ENCODE measurements at places on chromosomes 4 and X.
A peak's percentile ranks its signal among the peaks of the same experiment; 100 is the strongest.

- no peak for DNase-seq
Measured at GRCh38 chr4:25813448-25814106, 49.2 kb downstream of the SEL1L3 start.

DNA sequence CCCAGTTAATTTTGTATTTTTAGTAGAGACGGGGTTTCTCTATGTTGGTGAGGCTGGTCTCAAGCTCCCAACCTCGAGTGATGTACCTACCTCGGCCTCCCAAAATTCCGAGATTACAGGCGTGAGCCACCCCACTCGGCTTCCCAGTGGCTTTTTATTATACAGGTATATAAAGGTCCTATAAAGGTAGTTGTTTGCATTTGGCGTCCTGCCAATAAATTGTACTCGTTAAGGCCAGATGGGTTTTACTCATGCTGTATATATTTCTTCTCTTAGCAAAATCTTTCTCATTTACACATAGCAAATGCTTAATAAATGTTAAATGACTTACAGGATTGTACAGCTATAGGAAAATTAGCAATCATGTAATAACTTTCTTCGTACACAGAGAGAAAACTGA is 6.9 kb downstream of the SHROOM3 start:
- no peak for DNase-seq

DNA sequence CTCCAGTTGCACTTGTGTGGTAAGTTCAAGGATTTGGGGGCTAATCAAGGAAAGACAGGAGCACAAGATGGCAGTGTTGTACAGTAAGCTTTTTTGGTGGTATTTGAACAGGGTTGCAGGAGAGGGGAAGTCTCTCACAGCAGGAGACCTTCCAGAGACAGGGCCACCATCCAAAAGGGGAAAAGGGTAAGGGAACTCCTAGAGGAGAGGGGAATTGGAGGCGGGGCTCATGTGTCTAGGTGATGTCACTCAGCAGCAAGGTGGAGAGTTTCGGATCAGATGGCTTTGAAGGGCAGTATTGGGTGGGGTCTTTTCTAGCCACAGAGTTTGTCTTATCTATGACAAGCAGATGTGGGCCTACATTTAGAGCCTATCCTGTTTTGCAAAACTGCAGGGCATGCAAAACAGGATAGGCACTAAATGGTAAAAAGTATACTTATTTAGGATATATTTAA is 13.4 kb upstream of the RNF175 start:
- DNase-seq = no peak

DNA sequence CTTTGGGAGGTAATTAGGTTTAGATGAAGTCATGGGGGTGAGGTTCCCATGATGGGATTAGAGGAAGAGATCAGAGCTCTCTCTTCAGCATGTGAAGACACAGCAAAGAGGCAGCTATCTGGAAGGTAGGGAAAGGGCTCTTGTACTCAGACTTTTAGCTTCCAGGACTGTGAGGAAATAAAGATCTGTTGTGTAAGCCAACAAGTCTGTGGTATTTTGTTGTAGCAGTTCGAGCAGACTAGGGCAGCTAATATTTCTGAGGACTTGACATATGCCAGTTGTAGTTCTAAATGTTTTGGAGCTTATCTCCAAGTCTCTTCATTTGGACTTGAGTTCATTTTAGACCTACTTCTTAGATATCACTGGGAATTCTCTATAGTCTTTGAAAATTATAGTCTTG is 137.3 kb upstream of the PDE5A start:
- no peak for DNase-seq

GRCh38 chr4:143986180-143986579 is 33.0 kb downstream of the GYPB start:
- no peak for DNase-seq

- DNase-seq = no peak
Measured at GRCh38 chr4:52091801-52092200, 40.7 kb downstream of the SPATA18 start.

DNA sequence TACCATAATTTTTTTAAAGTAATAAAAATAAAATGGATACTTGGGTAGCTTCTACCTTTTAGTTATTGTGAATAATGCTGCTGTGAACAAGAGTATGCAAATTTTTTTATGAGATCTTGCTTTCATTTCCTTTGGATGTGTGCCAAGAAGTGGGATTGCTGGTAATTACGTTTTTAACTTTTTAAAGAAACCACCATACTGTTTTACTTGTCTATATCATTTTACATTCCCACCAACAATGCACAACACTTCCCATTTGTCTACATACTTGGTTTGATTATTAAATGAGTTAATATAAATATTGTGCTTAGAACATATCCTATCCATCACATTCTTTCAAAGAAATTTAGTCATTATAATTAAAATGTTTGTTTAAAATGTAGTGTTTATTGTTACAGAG is 3.9 kb upstream of the SULT1B1 start:
- no peak for DNase-seq

GRCh38 chr4:177485528-177485927 is 43.3 kb upstream of the AGA start:
- no peak for DNase-seq

DNA sequence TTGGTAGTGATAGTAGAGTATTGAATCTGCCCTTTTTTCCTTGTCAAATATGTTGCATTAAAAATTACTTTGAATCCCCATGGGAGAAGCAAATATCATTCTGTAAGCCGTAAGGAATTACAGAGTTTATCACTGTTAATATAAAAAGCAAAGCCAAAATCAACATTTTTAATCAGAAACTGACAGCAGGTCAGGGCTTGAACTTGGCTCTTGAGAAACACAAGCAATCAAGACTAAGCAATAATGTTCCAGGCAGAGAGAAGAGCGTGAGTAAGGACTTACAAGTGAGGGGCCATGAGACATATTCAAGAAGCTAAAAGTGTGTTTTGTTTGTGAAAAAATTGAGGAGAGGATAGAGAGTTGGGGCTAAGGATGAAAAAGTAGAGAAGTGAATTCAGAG is 68.2 kb downstream of the ARHGAP6 start:
- no peak for DNase-seq

GRCh38 chrX:101619364-101619763 is 1.6 kb upstream of the ARMCX6 start:
- no peak for DNase-seq

DNA sequence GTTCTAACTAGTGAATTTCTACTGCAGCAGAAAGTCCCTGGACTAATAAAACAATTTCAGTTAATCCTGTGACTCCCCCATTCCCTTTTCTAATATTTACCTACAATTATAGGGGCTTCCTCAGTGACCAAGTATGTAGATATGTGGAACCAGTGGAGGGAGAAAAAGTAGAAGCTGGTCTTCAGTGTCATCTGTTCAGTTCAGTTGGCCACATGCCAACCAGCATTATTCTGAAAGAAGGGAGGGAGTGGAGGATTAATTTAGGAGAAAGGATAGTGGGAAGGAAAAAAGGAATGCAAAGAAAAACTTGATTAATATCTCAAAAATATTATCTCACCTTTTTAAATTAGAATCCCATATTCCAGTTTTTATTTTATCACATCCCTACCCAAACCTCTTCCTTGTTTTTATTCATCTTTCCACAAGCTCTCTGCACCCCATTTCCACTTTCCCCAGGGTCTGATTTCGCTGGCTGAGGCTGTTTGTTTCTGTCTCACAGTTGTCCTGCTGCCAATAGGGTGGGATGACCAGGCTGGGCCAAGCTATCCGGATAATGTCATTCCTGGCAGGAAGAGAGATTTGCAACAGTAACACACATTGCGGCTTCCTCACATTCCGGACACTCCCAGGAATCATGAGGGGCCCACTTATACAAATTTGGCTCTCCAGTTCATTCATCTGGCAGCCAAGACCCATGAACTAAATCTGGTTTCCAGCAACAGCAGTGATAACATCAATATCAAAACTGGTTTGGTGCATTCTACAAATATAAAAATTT is 24.6 kb upstream of the ANTXR2 start:
- DNase-seq = no peak

- no peak for DNase-seq
Measured at GRCh38 chrX:72255445-72255844, 16.6 kb upstream of the ERCC6L start.

- DNase-seq = no peak
Measured at GRCh38 chr4:7107166-7107905, 39.5 kb upstream of the GRPEL1 start.

DNA sequence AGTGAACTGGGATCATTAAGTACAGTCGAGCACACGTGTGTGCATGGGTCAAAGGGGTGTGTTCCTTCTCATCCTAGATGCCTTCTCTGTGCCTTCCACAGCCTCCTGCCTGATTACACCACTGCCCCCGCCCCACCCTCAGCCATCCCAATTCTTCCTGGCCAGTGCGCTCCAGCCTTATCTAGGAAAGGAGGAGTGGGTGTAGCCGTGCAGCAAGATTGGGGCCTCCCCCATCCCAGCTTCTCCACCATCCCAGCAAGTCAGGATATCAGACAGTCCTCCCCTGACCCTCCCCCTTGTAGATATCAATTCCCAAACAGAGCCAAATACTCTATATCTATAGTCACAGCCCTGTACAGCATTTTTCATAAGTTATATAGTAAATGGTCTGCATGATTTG is 22.3 kb downstream of the SLC34A2 start:
- DNase-seq = no peak

DNA sequence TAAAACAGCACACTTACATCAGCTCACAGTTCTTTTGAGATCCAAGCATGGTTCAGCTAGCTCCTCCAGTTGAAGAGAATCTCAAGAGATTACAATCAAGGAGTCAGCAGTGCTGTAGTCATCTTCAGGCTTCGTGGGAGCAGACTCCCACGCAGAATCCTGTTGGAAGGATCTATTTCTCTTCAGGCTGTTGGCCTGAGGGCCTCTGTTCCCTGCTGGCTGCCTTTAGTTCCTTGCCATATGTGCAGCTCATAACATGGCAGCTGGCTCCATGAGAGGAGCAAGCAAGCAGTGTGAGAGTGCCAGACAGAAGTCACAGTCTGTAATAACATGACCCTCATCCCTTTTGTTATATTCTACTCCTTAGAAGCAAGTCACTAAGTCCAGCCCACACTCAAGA is 168.6 kb downstream of the COX18 start:
- DNase-seq = no peak

GRCh38 chrX:152072236-152072635 is 66.1 kb downstream of the MAGEA10 start:
- DNase-seq = no peak

- DNase-seq = no peak
Measured at GRCh38 chr4:140211693-140212092, 57.7 kb upstream of the MAML3 start.

- no peak for DNase-seq
Measured at GRCh38 chr4:156060661-156061060, 107.0 kb upstream of the CTSO start.

DNA sequence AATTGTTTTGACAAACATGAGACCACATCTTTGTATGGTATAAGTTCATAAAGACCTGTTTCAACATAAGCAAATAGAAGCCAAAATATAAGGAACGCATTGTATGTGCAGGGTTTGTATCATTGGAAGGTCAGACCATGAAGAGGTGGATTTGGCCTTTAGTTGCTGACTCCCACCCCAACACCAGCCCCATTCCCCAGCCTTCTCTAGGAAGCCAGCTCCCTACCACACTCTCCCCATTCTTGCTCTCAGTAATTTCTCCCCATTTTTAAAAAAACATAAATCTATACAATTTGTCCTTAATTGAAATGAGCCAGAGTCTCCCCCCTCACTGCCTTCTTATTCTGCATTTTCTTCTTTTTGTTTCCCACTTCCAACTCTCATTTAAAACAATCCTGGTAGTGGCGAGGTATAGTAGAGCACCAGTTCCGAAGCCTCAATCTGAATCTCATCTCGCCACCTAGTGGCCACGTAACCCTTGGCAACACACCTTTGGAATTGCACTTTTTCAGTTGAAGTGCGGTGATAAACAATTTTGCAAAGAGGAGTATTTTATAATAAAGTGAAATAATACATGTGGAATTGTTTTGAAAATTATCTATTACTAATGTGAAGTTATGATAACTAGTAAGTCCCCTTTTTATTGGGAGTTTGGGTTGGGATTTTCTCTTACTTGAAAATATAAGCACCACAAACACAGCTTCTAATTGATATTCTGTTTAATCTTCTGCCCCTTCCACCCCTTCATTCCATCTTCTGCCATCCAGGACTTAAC is 126.6 kb downstream of the ASB9 start:
- peak; percentile 12 for DNase-seq

GRCh38 chrX:17459661-17460060 is 84.7 kb downstream of the NHS start:
- no peak for DNase-seq

- no peak for DNase-seq
Measured at GRCh38 chrX:47215291-47215900, 3.1 kb upstream of the CDK16 start.

DNA sequence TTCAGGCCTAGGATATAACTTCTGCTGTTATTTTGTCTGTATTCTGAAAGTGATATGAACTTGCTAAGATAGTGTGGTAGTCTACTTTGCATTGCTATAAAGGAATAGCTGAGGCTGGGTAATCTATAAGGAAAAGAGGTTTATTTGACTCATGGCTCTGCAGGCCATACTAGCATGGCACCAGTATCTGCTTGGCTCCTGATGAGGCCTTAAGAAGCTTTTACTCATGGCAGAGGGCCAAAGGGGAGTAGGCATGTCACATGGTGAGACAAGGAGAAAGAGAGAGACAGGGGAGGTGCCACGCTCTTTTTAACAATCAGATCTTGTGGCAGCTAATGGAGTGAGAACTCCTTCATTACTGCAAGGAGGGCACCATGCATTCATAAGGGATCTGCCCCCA is 247.3 kb downstream of the GPAT3 start:
- DNase-seq = no peak

DNA sequence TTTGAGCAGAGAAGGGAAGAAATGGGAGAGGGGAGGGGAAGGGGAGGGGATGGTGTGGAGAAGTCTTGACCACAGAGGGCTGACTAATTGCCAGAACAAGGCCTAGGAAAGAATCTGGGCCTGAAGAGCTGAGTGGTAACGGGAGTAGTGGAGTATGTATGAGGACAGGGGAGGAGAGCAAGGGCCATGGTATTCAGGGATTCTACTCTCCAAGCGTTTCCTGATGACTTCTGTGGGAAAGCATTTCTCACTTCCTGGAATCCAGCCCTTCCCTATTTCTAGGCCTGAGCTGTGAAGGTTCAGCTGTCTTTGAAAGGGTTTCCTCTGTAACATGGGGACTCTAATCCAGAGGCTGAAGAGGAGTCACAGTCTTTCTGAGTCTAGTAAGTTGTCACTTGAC is 19.7 kb upstream of the SOX3 start:
- DNase-seq = no peak

DNA sequence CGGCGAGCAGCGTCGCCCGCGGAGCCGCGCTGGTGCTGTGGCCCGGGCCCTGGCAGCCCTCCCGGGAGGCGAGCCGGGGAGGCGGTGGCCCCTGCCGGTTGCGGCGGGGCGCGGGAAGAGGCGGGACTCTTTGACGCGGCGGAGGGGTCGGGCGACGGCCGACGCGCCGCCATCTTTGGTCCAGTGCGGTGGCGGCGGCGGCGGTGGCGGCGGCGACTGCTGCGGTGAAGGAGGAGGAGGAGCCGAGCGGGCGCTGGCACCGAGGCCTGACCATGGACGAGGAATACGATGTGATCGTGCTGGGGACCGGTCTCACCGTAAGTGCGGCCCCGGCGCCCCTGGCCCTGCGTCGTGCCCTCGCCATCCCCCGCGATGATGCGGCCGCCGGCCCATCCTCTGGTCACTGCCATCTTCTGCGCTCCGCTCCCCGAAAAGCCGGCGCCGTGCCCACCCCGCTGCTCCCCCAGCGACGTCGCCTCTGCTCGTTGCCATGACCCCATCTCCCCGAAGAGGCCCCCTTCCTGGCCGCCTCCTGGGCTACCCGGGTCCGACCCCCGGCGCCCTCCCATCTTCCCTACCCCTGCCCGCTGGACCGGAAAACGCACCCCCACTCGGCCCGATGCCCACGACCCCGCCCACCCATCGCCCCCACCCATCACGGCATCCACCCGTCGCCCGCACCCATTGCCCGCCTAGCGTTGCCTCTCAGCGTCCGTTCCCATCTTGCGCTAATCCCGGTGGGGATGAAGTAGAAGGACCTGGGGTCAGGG is at the start of gene GDI1:
GDI1 (plus strand) TSS at position 172 of the 770 bp plus-strand sequence; CDS start at position 273, 101 bp downstream.
- DNase-seq = no peak
